Transverse colon (tissue), 4 donors: ENCODE measurements at places on chromosomes 6 and 20.

GRCh38 chr6:15499125-15499524 lies 163.7 kb downstream of the DTNBP1 start:
- DNase-seq = peak; percentile 6

- DNase-seq = no peak
These were observed 46.4 kb downstream of the CNR1 start for GRCh38 chr6:88119769-88120168.

- DNase-seq = no peak
These were observed 450.5 kb downstream of the MAFB start for GRCh38 chr20:40238511-40238910.

GRCh38 chr6:121627761-121628160 lies 192.3 kb downstream of the GJA1 start:
- DNase-seq = no peak

- DNase-seq = no peak
These were observed 135.3 kb downstream of the THBS2 start for GRCh38 chr6:169118346-169118830.

- DNase-seq = no peak
These were observed 336.9 kb upstream of the RSPO3 start for GRCh38 chr6:126781582-126781981.
